CD4-positive, alpha-beta T cell treated with Interferon gamma for 1 hour (primary cell): ENCODE measurements at places on chromosomes 1 and 21.

GRCh38 chr1:84166797-84167196, 22.7 kb downstream of the PRKACB start:
- no peak for DNase-seq

DNA sequence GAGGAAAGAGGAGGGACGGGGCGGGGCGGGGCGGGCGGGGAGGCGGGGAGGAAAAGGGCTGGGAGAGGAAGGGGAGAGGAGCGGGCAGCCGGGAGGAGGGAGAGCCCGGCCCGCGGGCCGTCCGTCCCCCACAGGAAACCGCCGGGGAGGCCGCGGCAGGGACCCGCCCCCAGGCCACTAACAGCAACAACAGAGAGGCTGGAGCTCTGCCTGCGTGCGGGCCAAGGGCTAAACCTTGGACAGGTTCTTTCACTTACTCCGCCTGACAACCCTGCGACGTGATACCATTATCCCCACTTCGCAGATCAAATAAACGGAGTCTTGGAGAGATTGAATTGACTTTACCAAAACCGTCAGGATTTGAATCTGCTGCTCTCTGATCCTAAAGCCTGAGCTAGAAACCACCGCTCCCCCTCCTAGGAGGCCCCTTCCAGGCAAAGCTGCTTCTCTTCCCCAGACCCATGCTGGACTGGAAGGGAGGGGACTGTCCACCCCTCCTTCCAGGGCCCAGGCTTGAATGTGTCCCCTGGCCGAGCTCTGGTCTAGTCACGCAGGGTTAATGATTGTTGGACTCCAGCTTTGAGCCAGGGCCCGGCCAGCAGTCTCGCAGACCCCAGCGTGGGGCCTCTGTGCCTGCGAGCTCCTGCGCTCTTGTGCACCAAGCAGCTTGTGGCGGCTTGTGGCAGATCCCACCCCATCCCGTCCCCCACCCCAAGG, at the start of gene EVA1B:
Gene EVA1B, minus strand, starts transcription at position 10 of the 717 bp plus-strand sequence. CDS start 608 bp downstream, outside the sequence.
- peak; percentile 32 for DNase-seq

- DNase-seq = no peak
These were observed 33.2 kb downstream of the AHDC1 start for GRCh38 chr1:27570784-27571183.

GRCh38 chr1:8294170-8294697, 23.7 kb upstream of the SLC45A1 start:
- DNase-seq = no peak
